ENCODE measurements at places on chromosomes 7 and 10.

GRCh38 chr10:10223131-10223530 lies 794.5 kb upstream of the CELF2 start:
- no peak for DNase-seq

GRCh38 chr10:72342911-72343310 lies 11.8 kb downstream of the DNAJB12 start:
- DNase-seq, result no peak

GRCh38 chr10:118485641-118486040 lies 109.8 kb downstream of the PRLHR start:
- no peak for DNase-seq

DNA sequence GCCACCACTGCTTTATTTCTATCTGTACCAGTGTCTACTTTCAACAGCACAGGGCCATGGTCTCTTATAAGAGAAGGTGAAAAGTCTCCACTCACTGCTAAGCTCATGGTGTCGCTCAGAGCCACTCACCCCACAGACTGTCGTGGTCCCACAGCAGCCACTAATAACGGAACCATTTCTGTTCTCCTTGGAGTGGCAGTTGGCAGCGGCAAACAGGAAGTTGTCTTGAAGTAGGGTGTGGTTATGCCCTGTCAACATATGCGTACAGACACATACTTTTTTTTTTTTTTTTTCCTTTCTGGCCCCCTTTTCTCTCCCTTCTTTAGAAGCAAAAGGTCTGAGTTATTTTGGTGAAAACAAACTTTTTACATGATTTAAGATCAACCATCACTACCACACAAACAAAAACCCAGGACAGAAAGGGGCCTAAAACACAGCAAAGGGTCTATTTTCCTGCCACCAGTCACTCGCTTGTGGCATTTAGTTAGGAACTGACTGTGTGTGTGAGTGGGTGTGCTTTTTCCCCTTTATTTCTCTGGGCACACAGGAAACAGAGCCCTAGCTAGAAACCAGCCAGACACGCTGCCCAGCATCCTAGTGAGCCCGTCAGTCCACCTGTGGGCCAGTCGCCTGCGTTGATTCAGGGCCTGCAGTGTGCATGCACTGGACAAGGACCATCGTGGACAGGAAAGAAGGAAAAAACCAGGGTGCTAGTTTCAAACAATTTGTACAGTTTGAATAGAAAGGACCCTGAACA lies 96.7 kb upstream of the EFCAB10 start:
- DNase-seq, result no peak

DNA sequence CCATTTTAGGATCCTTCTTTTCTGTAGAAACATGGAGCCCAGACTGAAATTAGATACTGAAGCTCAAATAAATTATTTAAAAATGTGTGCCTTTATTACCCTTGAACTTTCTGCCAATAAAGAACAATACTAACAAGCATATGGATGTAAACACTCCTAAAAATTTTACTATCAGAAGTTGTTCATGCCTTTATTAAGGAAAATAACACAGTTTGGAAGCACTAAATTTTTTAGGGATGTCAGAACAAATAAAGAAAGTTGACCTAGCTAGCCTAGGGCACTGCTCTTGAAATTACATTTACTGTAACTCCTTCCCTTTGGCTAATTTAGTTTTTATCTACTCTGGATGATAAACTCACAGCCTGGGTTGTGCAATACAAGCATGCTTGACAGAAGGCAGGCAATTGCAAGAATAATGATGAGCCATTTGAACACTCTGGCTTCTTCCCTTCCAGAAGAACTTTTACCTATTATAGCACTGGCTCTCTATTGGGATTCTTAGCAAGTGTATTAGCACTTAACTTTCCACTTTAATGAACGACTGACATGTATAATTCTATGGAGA lies 351.7 kb upstream of the C7orf33 start:
- DNase-seq, result no peak

DNA sequence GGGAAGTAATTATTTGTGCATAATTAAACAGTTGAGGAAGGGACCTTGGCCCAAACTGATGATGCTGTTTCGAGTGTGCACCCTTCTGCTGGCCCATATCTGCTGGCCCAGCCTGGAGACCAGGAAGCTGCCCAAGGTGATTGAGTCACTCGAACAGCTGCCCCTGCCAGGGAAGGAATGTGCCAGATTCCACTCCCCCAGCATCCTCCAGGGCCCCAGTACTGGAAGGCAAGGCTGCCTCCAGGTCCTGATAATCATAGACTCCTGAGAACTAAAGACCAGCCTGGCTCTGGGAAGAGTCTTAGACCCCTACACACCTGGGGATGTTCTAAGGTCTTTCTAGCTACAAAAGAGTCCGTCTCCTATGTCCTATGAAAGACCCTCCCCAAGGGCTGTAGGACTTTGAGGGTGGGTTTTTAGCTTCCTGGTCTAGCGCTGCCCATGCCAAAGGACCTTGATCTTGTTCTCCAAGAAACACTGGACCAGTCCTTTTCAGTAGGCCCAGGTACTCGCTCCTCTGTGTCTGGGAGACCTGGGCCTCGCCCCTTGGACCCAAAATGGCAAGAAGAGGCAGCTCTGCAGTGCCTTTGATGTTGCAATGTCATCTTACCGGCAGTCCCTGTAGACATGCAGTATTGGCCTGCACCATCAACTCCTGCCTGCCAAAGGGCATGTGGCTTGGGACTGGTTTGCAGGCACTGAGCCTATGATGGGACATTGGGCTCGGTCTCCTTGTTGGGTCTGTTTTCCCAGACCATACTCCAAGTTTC lies 103.2 kb upstream of the GPR26 start:
- DNase-seq, result no peak

GRCh38 chr7:25109276-25109675 lies 15.8 kb downstream of the CYCS start:
- DNase-seq, result no peak

DNA sequence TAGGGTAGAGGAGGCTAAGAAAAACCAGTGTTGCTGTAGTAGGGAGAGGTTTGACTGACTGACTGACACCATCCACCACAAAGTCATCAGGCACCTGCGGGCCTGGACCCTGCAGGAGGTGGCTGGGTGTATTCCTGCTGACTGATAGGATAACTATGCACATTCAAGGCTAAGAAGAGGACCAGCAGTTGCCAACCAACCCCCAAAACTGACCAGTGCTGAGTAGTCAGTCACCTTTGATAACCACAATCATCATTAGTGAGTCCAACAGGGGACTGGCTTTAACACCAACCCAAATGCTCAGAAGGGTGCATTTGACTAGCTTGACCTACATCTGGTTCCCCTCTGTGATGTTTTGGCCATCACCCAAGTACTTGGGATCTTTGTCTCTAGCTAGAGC lies 30.5 kb downstream of the PLXNA4 start:
- no peak for DNase-seq

DNA sequence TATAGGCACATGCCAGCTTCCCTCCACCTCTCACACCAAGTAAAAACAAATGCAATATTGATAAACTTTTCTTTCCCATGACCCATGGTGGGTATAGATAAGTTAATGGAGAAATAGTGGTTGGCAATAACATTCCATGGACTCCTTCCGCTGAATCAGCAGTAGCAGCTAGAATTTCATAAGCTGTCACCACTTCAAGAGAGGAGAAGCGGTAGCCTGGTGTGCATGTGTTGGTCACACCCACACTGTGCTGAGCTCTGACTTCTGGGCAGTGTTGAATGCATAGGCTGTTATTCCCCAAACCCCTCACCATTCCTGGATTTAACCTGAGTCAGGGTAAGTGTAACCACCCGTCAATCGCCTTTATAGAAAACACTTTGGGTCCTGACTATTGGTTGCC lies 32.5 kb upstream of the BMPER start:
- DNase-seq, result no peak

DNA sequence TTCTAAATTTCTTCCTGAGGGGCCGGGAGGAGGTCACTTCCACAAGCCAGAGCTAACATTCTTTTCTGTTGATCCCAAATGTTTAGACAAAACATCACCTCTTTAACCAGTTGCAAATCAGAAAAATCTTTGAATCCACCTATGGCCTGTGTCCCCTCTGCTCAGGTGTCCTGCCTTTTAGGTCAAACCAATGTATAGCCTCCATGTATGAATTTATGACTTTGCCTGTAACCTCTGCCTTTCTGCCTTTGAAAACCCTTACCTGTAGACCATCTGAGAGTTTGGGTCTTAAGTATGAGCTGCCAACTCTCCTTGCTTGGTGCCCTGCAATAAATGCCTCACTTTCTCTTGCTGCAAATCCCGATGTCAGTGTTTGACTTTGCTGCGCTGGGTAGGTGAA lies 44.1 kb upstream of the MSRB2 start:
- DNase-seq, result no peak

DNA sequence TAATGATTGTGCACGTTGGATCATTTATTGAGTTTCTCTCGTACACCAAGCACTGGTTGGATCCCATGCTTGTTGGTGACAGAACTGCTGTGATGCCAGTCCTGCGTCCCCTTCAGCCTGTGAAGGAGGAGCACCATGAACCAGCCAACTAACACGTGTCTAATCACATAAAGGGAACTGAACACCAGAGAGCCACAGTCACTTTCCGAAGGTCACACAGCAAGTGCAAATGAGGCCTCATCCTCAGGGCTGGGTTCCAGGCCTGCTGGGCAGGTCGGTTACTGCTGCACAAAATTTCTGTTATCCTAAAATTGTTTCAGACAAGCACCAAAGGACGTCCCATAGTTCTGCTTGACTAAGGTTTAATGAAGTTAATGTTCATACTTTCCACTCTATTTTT lies 332.0 kb upstream of the ZNF32 start:
- DNase-seq, result no peak

DNA sequence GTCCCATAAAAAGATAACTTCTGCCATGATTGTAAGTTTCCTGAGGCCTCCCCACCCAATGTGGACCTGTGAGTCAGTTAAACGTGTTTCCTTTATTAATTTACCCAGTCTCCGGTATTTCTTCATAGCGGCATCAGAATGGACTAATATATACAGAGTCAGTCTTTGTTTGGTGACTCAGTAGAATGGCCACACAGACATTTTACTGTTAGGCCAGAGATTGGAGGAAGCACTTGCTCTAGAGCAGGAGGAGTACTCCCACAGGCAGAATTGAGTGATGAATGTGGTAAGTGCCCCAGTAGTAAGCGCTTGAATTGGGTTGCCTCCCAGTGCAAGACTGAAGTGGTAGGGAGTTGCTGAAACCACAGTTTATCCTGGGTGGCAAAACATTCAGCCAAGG lies 149.5 kb upstream of the SMIM30 start:
- no peak for DNase-seq

DNA sequence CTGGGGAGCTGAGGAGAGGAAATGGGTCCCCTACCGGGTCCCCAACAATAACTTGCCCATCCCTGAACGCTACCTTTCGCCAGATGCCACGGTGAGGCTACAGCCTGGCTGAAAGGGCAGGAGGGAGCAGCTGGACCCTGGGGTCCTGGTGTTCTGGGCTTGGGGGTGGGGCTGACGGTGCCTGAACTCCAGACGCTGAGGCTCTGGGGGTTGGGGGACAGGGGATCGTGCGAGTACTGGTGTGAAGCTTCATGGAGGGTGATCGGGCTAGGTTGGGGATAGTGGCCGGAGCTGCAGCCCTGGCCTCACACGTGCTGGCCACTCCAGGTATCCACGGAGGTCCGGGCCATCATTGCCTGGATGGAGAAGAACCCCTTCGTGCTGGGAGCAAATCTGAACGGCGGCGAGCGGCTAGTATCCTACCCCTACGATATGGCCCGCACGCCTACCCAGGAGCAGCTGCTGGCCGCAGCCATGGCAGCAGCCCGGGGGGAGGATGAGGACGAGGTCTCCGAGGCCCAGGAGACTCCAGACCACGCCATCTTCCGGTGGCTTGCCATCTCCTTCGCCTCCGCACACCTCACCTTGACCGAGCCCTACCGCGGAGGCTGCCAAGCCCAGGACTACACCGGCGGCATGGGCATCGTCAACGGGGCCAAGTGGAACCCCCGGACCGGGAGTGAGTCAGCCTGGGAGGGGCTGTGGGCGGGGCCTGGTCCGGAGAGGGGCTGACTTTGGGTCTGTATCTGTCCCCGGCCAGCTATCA lies 8.3 kb downstream of the AEBP1 start:
- DNase-seq, result no peak

GRCh38 chr10:127888521-127889312 lies 4.0 kb downstream of the CLRN3 start:
- no peak for DNase-seq

DNA sequence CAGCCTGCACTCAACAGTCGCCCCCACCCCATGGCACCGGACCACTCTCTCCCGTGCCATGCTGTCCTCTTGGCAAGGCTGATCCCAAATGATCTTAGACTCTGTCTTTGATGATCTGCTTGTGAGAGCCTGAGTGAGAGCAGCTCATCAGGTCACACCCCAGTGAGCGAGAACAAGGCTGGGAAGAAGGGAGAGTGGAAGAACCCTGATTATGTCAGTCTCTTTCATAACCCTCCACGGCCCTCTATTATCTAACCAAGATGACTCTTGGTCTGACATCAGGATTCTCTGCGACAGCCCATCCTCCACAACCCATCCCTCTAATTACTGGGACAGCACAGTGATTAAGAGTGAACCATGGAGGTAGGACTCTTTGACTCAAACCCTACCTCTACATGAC lies 53.1 kb upstream of the C7orf33 start:
- no peak for DNase-seq

DNA sequence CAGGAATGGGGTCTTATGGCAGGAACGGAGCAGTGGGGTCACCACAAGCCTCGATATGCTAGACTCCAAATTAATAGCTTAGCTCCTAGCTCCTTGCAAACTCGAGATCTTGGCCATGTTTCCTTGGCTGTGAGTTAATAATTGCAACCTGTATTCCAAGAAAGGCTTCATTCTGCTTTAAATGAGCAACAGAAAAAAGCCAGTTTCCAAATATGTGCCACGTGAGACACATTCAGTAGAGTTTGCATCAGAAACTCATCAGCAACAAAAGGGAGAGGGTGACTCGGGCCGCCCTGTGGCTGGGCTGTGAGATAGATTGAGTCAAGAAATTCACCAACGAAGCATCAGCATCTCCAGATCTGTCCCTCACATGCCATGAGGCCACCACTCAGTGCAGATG lies 112.0 kb downstream of the NPTX2 start:
- DNase-seq, result no peak

DNA sequence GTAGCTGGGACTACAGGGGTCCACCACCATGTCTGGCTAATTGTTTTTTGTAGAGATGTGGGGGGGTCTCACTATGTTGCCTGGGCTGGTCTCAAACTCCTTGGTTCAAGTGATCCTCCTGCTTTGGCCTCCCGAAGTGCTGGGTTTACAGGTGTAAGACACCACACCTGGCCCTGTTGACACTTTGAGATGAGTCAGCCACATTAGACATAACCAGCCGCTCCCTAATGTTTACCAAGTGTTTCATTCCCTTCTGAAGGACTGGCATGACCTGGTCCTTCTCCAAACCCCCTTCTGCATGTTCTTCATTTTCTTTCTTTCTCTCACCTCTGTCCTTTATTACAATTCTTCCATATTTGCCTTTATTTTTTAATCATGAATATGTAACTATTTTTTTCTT lies 67.8 kb downstream of the TAF3 start:
- DNase-seq, result no peak

Data from AG04449 (cell line).